ENCODE measurements at places on chromosomes 4 and X. TPM values are rescaled to one million over a fixed set of nuclear protein-coding genes. Genes with fewer than 3 reads are reported as not detected.
A peak's percentile ranks its signal among the peaks of the same experiment; 100 is the strongest.

EVC gene
- 12.1 TPM for total RNA-seq

SH2D1A gene
- 0.21 TPM for total RNA-seq

FGF5 gene
- 1.3 TPM for total RNA-seq

FRG2 gene
- total RNA-seq: not detected

ARHGAP6 gene
- 0.13 TPM for total RNA-seq

KLF8 gene
- total RNA-seq: 0.13 TPM

KCNE5 gene
- total RNA-seq: 0.13 TPM

DNA sequence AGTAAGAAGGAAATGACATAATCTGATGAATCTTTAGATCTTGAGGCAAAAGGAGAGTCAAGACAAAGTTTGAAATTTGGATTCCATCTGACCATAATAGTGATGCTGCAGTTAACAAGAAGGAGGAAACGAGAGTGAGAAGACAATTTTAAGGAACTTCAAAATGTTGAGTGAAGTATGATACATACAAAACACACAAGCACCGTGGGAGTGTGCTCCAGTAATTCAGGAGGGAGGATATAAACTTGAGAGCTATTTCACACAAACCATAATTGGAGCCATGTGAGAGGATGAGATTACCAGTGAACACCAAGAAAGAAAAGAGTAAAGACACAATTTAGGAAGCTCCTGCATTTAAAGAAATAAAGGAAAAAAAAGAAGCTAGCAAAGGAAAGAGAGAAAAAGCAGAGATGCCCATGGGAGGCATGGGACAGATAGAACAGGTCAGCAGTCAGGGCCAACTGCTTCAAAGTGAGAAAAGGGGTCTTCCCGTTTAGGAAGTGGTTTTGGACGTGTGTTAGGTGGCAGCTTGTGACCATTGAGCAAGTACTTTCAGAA, 150.7 kb upstream of the SLC7A11 start:
- H3K4me3 ChIP-seq: no peak overlapping the region
- no peaks in the 10 kb centered on the region for H3K36me3 ChIP-seq
- H3K27me3 ChIP-seq: no peaks in the 10 kb centered on the region
- no peak for DNase-seq

DNA sequence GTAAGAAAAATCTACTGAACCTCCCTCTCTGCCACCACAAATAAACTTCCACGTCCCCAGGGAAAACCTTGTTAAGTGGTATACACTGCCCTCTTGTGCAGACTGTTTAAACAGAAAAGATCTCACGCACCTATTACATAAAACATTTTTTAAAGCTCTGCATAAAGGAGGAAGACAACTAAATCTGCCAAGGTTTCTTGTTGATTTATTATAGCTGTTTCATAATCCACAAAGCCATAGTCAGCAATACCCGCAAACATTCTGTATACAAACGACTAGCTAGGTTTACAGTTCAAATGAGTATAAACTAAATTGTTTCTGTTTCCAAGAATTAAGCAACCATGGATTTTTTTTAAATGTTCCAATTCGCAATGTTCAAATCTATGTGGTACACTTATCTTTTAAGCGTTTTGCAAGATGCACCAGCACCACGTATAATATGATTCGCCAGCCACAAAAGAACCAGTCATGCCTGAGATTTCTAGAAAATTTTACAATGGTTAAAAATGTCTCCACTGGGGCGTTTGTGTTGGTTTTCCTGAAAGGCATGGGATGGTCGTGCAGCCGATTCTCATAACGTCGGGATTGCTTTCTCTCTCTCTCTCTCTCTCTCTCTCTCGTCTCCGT, 164.6 kb downstream of the PRKX start:
- H3K4me1 ChIP-seq: no peaks in the 10 kb centered on the region
- H3K4me3 ChIP-seq: peak overlapping the region; percentile 55
- DNase-seq: no peak
- H3K36me3 ChIP-seq: no peaks in the 10 kb centered on the region
- H3K27ac ChIP-seq: peak overlapping the region; percentile 44

- H3K27me3 ChIP-seq: no peaks in the 10 kb centered on the region
- no peaks in the 10 kb centered on the region for H3K36me3 ChIP-seq
- no peak for DNase-seq
- no peaks in the 10 kb centered on the region for H3K4me1 ChIP-seq
These were observed 315.8 kb downstream of the STIM2 start for GRCh38 chr4:27176400-27176799.

DNA sequence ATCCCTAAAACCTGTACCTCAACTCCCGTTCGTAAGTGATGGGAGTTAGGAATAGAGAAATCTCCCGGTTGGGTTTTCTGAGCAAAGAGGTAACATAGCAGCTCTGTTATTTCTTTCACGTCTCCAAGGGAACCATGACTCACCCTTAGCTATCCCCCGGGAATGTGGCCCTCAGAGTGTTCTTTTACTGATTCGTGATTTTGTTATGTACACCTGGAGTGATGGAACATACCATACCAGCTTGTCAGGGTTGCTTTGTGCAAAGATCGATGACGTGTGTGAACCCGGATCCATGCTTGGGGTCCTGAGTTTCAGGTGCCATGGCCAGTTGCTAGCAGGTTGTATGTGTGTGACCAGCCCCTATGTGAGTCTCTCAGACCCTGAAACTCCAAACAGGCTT, 52.6 kb downstream of the HPRT1 start:
- H3K4me1 ChIP-seq: no peaks in the 10 kb centered on the region
- H3K27ac ChIP-seq: no peak overlapping the region
- no peaks in the 10 kb centered on the region for H3K27me3 ChIP-seq
- no peak overlapping the region for H3K4me3 ChIP-seq
- no peak for DNase-seq
- no peaks in the 10 kb centered on the region for H3K36me3 ChIP-seq

GRCh38 chrX:77450996-77451395, 3.8 kb downstream of the FGF16 start:
- H3K36me3 ChIP-seq: no peaks in the 10 kb centered on the region
- DNase-seq: no peak
- no peak overlapping the region for H3K4me3 ChIP-seq
- H3K4me1 ChIP-seq: no peaks in the 10 kb centered on the region
- no peak overlapping the region for H3K27ac ChIP-seq

- DNase-seq: no peak
- no peaks in the 10 kb centered on the region for H3K36me3 ChIP-seq
- no peak overlapping the region for H3K27ac ChIP-seq
- no peaks in the 10 kb centered on the region for H3K27me3 ChIP-seq
These were observed 615.3 kb upstream of the SLIT2 start for GRCh38 chr4:19636451-19636850.

DNA sequence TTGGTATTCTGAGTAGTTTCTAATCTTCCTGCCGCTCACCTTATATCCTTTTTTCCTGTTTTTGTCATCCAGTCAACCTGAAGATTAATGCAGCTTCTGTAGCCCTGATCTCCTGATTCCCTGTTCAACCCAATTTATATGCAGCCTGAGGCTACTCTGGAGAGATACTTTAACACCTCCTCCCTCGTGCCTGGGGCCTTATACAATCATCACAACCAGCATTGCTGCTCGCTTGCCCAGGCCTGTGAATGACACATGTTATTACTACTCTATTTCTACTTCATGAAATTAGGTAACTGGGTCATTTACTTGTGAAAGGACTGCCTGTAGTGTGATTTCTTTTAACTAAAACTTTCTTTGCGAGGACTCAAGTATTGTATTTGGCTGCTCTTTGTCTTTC, 33.7 kb upstream of the WDR17 start:
- no peaks in the 10 kb centered on the region for H3K4me1 ChIP-seq
- no peak for DNase-seq
- H3K27ac ChIP-seq: no peak overlapping the region
- no peaks in the 10 kb centered on the region for H3K36me3 ChIP-seq
- no peaks in the 10 kb centered on the region for H3K27me3 ChIP-seq
- no peak overlapping the region for H3K4me3 ChIP-seq

- no peak overlapping the region for H3K27ac ChIP-seq
- H3K4me1 ChIP-seq: no peaks in the 10 kb centered on the region
- no peak for DNase-seq
These were observed 10.4 kb downstream of the RELL1 start for GRCh38 chr4:37675587-37676290.

DNA sequence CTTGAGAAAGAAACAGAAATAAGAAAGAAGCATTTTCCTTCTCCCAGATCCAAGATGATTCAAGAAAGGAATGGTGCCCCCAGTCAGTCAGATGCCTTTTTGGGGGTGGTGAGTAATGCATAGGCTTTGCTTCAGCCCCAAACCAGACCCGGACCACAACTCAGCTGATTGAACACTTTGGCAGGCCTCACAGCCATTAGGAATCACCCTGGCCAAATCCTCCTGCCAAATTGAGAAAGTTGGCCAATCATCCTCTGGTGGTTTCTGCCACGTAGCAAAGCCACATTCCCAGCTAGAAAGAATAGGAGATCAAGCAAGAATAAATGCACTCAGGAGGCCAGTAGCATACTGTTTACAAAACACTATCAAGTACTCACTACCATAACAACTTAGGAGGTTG, 33.7 kb downstream of the FRMD7 start:
- no peak for DNase-seq
- H3K27ac ChIP-seq: no peak overlapping the region
- H3K27me3 ChIP-seq: peaks cover 9% of the 10 kb centered on the region
- no peaks in the 10 kb centered on the region for H3K36me3 ChIP-seq
- H3K4me1 ChIP-seq: no peaks in the 10 kb centered on the region
- H3K4me3 ChIP-seq: no peak overlapping the region

- peaks cover 3% of the 10 kb centered on the region for H3K4me1 ChIP-seq
- H3K4me3 ChIP-seq: no peak overlapping the region
- no peak overlapping the region for H3K27ac ChIP-seq
- no peak for DNase-seq
- H3K27me3 ChIP-seq: no peaks in the 10 kb centered on the region
These were observed 18.7 kb downstream of the SCFD2 start for GRCh38 chr4:53346920-53347852.

GRCh38 chr4:24794916-24795665, at the start of gene SOD3:
Gene SOD3 (plus strand): TSS chr4:24795573. CDS start chr4:24799522, 3,949 bp downstream.
- no peaks in the 10 kb centered on the region for H3K27me3 ChIP-seq
- no peaks in the 10 kb centered on the region for H3K36me3 ChIP-seq
- DNase-seq: no peak

GRCh38 chr4:77172336-77172735, 15.3 kb downstream of the CCNG2 start:
- no peak for DNase-seq
- no peaks in the 10 kb centered on the region for H3K36me3 ChIP-seq
- no peak overlapping the region for H3K27ac ChIP-seq
- no peak overlapping the region for H3K4me3 ChIP-seq

GRCh38 chr4:138757432-138757831, 258.1 kb upstream of the NOCT start:
- no peaks in the 10 kb centered on the region for H3K36me3 ChIP-seq
- H3K4me1 ChIP-seq: no peaks in the 10 kb centered on the region
- H3K27ac ChIP-seq: no peak overlapping the region
- no peak for DNase-seq

DNA sequence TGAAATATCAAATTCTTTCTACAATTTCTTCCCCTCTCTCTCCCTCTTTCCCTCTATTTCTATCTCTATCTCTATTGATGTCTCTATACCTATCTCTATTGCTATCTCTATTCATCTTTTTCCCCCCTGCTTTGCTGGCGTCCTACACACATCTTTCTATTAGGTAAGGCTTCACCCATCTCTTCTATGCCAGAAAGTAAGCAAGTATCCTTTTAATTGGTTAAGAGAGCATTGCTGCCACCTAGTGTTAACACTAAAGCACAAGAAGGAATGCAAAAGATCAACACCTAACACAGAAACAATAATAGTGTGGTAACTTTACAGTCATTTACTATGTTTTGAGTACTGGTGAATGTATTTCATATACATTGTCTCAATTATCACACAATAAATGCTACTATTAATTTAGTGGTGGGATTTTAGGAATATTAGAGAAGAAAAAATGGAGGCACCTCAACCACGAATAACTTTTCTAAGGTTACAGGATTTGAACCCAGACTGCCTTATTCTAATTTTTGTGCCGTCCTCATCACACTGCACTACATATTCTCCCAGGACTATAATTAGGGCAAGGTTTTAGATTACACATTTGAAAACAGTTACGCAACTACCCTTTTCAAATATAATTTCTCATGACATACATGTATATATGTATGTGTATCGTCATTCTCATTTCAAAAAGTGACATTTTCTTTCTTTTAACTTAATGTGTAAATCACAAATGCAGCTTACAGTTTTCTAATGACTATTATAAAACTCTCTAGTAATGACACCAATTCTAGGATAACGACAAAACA, 3.7 kb upstream of the C4orf36 start:
- no peaks in the 10 kb centered on the region for H3K27me3 ChIP-seq
- peak; percentile 38 for DNase-seq
- H3K4me1 ChIP-seq: peaks cover 2% of the 10 kb centered on the region
- no peaks in the 10 kb centered on the region for H3K36me3 ChIP-seq
